ENCODE measurements at places on chromosomes 13 and 19.

GRCh38 chr19:16739546-16739945 is 19.9 kb downstream of the NWD1 start:
- no peak for DNase-seq

DNA sequence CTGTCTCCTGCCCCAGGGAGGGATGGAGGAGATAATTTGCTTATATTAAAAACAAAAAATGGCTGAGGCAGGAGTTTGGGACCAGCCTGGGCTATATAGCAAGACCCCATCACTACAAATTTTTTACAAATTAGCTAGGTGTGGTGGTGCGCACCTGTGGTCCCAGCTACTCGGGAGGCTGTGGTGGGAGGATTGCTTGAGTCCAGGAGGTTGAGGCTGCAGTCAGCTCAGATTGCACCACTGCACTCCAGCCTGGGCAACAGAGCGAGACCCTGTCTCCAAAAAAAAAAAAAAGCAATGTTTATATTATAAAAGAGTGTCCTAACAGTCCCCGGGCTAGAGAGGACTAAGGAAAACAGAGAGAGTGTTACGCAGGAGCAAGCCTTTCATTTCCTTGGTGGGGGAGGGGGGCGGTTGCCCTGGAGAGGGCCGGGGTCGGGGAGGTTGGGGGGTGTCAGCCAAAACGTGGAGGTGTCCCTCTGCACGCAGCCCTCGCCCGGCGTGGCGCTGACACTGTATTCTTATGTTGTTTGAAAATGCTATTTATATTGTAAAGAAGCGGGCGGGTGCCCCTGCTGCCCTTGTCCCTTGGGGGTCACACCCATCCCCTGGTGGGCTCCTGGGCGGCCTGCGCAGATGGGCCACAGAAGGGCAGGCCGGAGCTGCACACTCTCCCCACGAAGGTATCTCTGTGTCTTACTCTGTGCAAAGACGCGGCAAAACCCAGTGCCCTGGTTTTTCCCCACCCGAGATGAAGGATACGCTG is 184.0 kb downstream of the KDM4B start:
- no peak for DNase-seq

DNA sequence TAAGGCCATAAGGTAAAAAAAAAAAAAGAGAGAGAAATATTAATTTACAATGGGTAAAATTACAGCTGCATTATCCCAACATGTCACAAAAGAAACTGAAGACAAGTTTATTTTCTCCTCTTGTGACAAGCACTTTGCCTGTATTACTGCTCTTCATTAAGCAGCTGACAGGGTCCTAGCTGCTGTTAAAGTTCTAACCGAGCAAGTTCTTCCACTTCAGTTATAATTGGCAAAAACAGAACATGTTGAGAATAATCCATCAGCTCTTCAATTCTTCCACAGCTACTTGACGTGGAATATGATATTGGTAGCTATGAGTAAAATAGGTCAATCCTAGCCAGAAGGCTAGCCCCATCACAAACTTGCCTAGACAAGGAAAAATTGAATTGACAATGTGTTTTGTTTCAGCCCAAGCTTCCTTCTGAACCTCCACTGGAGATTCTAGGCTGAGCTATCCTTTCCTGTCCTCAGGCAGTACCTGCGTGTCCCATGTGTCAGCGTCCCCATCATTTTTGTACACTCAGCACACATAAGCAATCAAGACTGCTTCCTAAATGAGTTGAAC is 32.2 kb upstream of the DOCK9 start:
- DNase-seq = no peak

DNA sequence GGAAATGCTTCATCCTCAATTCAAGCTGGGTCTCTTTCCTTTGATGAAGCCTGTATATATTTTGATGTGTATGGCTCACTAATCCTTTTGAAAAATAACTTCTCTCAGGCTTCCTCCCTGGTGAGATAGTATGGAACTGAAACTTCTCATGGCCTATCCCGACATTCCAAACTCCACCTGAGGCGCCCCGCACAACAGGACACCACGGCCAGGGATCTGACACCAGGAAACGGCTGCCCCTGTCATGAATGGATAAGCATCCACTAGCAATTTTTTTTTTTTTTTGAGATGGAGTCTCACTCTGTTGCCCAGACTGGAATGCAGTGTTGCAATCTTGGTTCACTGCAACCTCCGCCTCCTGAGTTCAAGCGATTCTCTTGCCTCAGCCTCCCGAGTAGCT is 16.4 kb downstream of the SLC7A1 start:
- DNase-seq = no peak

DNA sequence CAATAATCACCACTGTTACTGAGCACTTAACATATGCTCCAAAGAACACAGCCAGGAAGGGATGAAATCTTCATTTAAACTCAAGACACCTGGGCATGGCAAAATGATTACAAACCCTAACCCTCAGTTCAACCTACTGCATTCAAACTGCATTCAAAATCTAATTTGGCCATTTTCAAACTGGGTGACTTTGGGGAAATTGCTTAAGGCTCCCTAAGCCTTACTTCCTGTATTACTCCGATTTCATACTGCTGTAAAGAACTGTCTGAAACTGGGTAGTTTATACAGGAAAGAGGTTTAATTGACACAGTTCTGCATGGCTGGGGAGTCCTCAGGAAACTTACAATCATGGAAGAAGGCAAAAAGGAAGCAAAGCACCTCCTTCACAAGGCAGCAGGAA is 50.4 kb downstream of the CBY2 start:
- DNase-seq = no peak
